ENCODE measurements at places on chromosomes 5 and 9.

DNA sequence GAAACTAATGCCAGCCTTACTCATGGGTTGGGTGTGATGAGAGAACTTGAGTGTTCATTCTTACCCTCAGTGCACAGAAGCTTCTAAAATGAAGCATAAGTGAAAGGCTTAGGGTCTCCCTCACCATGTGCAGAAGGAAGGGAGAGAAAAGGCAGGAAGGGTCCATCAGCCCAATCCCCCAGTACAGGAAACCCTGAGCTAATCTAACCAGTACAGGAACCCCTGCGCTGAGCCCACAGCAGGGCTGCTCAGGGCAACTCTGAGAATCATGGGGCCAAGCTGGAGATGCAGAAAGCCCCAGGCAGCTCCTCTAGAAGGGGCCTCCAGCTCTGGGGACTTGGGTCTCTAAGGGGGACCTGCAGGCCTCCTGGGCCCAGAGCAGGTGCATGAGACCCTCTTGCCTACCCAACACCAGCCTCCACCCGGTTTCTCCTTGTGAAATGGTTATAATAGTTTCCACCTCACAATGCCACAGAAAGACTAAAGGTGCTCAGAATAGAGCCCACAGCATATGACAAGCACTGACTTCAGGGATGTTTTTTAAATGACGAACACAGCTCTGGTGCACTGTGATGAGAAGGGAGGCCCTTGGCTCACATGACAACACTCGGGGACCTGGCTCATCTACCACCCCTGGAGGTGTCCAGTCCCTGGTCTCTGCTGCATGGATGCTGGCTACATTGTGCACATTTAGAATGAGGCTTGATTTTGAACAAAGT, 190.1 kb downstream of the ACTL7B start:
- DNase-seq = no peak

DNA sequence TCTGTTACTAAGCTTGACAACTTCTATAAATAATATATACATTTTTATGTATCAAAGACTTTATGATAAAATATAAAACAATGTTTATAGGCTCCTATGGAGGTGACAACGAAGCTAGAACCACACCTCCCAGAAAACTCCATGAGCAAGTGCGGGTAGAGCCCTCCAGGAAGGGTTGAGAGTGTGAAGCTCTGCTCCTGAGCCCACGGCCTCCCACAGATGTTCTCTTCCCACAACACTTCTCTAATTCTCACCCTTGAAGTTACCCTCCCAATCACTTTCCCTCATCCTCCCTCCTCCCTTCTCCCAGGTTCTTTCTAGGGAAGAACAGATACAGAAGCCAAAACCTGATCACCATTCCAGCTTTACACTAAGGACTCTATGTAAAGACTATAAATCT, 427.6 kb downstream of the SPOCK1 start:
- DNase-seq = no peak

GRCh38 chr9:80242022-80242421, 670.3 kb downstream of the TLE4 start:
- DNase-seq = no peak

DNA sequence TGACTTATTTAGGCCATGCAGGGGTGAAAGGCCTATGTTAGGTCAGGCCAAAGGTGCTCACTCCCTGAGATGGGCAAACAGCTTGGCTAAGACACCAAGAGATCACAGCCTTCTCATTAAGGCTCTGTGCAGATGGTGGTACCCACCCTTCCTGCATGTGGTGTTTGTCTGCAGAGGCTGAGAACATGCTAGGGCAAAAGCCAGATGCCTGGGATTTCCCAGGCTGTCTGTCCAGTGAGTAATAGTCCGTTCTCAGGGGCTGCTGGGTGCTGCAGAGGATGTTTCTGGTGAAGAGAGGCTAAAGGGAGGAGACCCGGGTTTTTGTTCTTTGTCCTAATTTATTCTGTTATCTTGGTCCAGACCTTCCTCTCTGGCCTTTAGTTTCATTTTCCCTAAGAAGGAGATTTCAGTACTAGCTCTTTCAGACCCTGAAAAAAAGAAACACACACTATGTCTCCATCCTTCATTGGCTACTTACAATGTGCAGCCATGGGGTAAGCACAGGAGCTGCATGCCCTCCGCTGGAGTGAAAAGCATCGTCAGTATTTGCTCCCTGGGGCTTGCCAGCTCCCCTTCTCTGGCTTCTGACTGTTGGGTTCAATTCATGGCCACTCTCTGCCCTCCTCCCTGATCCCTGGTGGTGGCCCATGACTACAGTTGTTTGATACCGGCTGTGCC, 23.4 kb upstream of the GLRA1 start:
- no peak for DNase-seq

DNA sequence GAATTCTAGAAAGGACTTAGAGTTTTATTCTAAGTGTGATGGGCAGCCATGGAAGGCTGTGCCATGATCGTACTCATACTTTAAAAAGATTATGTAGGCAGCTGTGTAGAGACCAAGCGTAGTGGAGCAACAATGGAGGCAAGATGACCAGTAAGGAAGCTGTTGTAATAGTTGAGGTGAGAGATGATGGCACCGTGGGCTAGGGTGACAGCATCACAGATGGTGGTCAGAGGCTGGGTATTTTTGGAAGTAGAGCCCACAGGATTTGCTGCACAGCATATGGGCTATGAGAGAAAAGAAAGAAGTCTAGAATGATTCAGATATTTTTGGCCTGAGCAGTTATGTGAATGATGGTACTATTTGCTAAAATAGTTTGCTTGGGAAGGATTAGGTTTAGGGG, 7.7 kb downstream of the ARHGAP26 start:
- DNase-seq = no peak

GRCh38 chr5:143913008-143913752, 101.2 kb downstream of the HMHB1 start:
- DNase-seq = no peak

DNA sequence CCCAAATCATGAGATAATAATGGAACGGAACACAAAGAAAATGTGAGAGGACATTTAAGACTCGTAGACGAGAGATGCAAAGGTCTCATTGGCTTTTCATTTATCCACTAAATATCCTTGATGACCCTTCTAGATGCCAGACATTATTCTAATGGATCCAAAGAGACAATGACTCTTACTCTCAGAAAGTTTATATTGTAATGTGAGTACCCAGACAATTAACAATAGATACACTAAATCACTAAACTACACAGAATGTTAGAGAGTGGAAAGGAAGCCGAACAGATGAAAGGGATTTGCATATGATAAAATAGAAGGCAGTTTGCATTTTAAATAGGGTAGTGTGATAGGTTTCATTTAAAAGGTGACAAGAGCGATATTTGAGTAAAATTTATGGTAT, 973.3 kb downstream of the TAF11L14 start:
- no peak for DNase-seq

- DNase-seq = no peak
Observed at GRCh38 chr5:59246882-59247281, 646.6 kb downstream of the PDE4D start.

DNA sequence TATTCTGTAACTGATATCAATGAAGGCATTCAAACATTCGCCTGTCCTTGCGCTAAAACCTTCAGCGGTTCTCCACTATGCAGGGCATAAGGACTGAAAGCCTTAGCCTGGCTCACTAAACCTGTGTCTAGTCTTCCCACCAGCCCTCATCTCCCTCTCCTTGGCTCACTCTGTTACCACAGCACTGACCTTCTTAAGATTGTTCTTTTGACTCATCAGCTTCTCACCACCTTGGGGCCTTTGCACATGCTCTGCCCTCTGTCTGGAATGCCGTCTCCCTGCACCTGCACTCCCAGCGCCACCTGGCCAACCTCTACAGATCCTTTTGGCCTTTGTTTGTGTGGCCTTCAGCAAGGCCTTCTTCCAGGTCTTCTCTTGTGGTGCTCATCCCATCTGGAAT, 131.8 kb upstream of the IER5L start:
- DNase-seq = no peak

- no peak for DNase-seq
Observed at GRCh38 chr5:53022930-53023511, 33.9 kb downstream of the ITGA2 start.

- DNase-seq = no peak
Observed at GRCh38 chr9:70902692-70903131, 218.7 kb downstream of the TRPM3 start.

GRCh38 chr9:114735704-114736103, 53.7 kb upstream of the TEX48 start:
- no peak for DNase-seq

DNA sequence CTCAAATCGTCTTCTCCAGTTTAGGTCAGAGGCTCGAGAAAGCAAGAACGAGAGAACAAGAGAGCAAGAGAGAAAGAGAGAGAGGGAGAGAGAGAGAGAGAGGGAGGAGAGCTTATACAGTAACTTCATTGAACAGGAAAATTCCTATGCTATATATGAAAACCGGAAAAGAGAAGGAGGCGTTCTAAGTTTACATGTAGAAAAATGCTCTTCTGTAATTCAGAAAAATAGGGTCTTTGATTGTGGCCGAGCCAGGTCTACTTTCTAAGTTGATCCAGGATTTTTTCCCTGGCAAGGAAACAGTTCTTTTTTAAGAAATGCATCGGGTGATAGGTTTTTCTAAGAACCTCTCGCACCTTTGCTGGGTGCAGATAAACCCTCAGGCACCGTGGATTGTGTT, 29.5 kb downstream of the COL15A1 start:
- DNase-seq = no peak

DNA sequence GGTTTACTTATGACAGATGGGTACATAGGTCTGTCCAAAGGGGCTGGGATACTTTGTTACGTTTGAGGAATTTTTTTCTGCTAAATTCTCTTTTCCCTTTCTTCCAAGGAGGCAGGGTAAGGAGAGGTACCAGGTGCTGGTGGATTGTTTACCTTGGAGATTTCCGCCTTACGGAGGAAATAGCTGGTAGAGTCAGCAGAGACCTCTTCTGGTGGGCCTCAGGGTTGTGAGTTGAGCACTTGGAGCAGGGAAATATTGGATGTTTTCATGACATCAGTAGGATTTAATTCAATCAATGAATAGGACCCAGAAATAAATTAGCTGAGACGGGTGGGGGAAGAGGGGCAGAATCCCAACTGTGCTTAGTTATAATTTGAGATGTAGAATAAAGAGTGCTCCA, 60.0 kb upstream of the TAF11L2 start:
- DNase-seq = no peak

GRCh38 chr5:93995126-93995621, 253.8 kb upstream of the POU5F2 start:
- no peak for DNase-seq
